T-helper 1 cell treated with Interleukin-12 subunit alpha and Interleukin-12 subunit beta and Interleukin-4 antibody, amounts not matched to agents 30 ng/mL and 1 ng/mL, for 36 hours (primary cell): ENCODE measurements at places on chromosomes 4 and X. TPM values are rescaled to one million over a fixed set of nuclear protein-coding genes. Genes with fewer than 3 reads are reported as not detected.

Gene ERCC6L
- 6.5 and 7.1 TPM in 2 replicates for total RNA-seq

Gene ARX
- not detected in 2 replicates for total RNA-seq

Gene CD38
- 213 and 216 TPM in 2 replicates for total RNA-seq

Gene WDR17
- 0.69 and 0.78 TPM in 2 replicates for total RNA-seq

Gene PPP2R2C
- not detected in 2 replicates for total RNA-seq

Gene TXK
- total RNA-seq = 39.5 and 40.8 TPM in 2 replicates
